CD4-positive, CD25-positive, alpha-beta regulatory T cell (primary cell): ENCODE measurements at places on chromosomes 13 and 19. TPM values are rescaled to one million over a fixed set of nuclear protein-coding genes. Genes with fewer than 3 reads are reported as not detected.

- peak; percentile 93 for DNase-seq
Observed at GRCh38 chr19:46634045-46634655, 1.9 kb downstream of the GNG8 start.

- no peak for DNase-seq
Observed at GRCh38 chr13:98875146-98875729, 102.6 kb downstream of the DOCK9 start.

DNA sequence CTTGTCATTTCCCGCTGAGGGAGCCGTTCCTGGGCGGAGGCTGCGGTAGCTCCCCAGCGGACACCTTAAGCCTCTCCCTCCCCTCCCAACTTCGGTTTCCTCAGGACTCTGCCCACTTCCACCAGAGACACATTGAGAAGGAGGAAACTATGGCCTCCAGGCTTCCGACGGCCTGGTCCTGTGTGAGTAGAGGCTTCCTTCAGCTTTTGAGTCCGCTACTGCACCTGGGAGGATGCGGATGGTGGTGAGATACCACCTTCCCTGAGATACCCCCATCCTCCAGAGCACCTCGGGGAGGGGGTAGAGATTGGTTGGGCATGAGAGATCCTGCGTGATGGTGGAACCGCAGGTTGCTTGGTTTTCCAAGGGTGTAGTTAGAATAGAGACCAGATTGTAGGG is 955 bp downstream of the ZNF274 start:
- DNase-seq, result no peak

GRCh38 chr19:38452430-38453366 is 19.2 kb downstream of the RYR1 start:
- DNase-seq, result no peak

The RASL11A gene
- 2.9 TPM for total RNA-seq

The TPTE2 gene
- not detected for total RNA-seq
